Fibroblast of the conjunctiva (primary cell): ENCODE measurements at places on chromosomes 12 and 14.

DNA sequence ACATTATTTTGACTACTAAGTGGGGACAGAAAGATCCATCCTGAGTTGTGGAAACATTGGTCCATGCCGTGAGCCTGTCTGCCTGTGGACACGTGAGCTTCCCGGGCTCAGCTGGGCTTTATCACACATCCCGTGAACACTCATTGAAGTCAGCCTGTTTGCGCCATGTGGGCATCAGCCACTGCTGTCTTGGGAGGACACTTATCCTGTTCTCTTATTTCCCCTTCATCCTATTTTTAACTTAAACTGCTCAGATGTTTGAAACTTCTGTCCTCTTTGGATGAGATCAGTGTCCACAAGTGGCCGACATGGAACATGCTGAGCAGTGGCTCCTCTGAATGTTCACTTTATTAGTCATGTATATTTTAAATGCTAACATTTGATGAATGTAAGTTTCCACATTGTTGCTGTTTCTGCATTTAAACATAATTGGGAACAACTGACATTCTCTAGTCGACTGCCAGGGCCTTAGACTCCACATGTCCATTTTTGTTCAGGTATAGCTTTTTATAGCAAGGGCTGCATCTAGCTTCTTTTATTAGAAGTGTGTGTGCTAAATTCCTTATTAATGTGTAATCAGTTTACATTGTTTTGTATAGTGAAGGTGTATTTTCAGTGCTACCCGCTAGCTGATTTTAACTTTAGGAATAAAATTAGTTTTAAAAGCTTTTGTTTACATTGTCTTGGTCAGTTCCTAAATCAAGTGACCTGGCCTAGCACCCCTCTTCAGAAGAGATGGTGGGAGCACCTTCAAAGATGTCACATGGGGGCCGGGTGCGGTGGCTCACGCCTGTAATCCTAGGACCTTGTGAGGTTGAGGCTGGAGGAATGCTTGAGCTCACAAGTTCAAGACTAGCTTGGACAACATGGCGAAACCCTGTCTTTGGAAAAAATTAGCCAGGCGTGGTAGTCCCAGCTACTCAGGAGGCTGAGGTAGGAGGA is 24.0 kb downstream of the RNF34 start:
- DNase-seq = no peak

DNA sequence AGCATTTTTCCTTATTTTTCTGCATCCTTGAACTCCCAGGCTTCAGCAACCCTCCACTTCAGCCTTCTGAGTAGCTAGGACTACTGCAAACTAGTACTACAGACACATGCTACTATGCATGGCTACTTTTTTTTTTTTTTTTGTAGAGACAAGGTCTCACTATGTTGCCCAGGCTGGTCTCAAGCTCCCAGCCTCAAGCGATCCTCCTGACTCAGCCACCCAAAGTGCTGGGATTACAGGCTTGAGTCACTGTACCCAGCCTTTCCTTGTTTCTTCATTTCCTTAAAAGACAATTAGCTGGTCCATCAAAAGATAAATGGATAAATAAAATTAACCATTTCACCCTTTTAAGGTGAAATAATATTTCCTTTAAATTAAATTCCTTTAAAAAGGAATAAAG is 205.8 kb downstream of the SPTSSA start:
- no peak for DNase-seq

DNA sequence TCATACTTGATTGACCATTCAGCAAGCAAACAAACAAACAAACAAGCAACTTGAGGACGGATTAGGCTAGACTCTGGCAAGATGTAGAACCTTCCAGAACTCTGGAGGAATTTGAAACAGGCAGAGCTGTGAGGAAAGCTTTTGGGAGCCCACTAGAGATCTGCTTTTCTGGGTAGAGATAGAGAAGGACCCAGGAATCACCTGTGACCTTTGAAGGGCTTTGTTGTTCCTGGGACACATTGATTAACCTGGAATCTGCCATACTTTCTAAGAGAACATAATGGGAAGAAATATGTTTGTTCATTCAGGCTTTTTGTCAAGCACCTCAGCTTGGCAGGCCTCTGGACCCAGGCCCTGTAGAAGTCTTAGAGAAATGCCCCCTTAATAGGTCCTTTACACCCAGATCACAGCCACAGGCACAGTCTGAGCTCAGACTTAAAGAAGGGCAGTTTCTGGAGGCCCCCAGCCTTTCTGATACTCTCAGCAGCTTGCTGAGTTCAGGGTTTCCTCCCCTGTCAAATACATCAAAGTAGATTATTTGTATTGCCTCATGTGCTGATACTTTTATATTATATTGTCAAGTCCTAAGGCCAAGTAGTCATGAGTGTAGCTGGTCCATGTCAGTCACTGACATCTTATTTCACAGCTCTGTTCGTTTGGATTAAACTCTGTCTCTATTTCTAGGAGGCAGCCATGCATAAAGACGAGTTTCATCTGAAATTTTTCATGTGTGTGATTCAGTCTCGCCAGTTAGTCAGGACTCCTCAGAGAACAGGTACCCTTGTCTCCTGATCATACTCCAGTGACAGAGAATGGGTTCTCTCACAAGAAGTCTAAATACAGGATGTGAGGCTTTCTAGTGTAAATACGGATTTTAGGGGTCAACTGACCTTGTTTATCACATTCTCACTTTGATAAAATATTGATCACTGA is 1.1 kb upstream of the SENP1 start:
- DNase-seq = no peak

DNA sequence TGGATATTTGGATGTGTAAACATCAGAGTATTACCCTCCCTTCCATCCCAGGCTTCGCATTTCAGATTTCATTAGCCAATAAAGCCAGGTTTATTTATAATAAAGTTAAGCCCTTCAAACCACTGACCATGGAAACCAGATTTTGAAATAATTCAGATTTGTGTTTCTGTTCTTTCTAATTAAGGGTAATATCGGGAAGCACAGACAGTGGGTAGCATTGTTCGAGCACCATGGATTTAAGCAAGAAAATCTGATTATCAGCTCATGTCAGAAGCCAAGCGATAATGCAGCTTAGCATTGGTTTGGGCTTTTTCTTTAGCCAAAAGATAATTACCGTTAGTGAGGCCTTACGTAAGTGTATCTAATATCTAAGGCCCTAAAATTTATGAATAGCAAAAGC is 116.1 kb downstream of the C12orf42 start:
- DNase-seq = no peak

DNA sequence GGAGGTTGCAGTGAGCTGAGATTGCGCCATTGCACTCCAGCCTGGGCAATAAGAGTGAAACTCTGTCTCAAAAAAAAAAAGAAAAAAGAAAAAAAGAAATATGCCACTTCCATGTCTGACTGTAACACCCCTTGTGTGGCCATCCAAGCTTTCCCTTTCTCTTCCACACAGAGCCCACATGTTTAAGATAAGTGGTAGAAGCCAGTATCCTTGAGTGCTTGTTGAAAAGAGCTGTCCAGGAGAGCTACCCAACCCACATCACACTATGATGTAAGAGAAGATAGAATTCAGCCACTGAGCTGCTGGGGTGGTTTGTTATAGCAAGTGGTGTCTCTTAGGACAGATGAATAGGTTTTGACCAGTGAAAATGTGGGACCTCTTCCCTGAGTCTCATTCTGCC is 82.1 kb downstream of the ZNF664 start:
- no peak for DNase-seq

- no peak for DNase-seq
Observed at GRCh38 chr12:2347844-2348481, 295.2 kb downstream of the CACNA1C start.

DNA sequence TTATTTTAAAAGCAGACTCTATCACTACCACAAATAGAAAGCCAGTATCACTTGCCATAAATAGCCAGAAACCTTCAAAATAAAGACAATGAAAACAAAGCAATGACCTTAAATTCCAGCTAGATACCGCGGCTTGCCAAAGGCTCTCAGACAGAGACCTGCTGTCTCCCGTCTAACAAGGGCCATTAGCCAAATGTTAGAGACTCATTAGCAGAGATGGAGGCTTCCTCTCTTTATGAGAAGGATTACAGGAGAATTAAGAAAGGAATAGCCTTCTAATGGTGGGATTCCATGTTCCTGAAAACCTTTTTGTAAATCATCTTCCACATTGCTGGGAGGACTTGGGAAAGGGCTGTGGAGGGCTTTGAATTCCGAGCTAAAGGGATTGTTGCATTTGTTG is 206.7 kb downstream of the AACS start:
- no peak for DNase-seq

GRCh38 chr12:132324173-132324572 is 5.2 kb downstream of the GALNT9 start:
- DNase-seq = no peak

DNA sequence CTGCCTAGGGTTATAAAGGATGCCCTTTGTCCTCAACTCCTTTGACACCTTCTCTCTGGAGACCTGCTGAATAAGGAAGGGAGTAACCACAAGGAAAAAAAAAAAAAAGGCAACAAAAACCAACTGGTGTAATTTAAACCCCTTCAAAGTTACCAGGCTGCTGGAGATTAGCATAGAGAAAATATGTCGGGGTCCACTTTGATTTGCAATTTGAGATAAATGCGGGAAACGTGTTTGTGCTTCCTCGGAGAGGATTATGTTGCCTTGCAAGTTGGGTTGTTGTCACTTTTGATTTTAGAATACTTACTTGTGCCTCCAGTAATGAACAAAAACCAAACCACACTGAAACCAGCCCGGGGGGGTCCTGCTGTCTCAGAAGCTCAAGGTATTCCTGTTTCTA is 200.2 kb upstream of the MYL2 start:
- no peak for DNase-seq

- DNase-seq = no peak
Observed at GRCh38 chr12:123142921-123143735, 7.8 kb downstream of the PITPNM2 start.

GRCh38 chr12:51752234-51752889 is 96.2 kb downstream of the FIGNL2 start:
- DNase-seq = peak; percentile 24

DNA sequence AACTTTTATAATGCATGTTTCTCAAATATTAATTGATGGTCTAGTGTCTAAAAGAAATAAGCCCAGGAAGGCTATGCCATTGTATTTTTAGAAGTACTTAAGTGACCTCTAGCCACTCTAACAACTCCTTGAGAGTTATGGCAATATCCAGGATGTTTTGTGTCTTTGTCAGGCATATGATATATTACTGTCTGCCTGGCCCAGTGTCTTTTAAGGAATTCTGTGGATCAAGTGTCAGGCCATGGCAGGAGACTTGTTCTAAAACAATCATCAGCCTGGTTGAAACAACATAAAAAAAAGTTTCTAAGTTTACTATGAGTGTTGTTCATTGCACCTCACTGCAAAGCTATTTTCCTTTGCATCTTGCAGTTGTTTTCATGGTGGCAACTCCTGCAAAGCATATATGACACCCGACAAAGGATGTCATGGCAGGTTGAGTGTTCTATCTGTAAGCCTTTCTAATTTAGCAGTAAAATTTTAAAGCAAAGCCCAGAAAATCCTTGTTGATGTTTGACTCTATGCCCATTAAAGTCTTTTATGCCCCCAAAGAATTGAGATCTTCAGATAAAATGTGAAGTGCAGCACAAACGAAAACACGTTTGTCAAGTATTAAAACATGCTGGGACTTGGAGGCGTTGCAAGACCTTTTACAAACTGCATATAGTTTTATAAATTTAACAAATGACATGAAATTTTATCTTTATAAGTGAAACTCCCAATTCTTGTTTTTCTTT is 89.5 kb upstream of the SLC38A2 start:
- DNase-seq = no peak

DNA sequence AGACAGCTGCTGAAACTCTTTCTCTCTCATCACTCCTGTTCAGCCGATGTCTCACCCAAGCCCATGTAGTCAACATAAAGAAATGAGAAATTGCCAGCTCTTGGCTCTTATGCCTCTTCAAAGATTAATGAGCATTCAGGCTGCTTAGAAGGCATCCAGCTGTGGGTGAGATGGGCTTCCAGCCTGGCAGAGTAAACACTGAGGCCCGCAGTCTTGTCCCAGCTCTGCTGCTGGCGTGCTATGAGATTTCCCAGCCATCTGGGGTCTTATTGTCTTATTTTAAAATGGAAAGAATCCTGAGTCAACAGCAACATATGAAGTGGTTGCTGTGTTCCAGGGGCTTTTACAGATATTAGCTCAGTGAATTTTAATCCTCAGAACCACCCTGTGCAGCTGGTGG is 12.6 kb downstream of the RXYLT1 start:
- DNase-seq = no peak

DNA sequence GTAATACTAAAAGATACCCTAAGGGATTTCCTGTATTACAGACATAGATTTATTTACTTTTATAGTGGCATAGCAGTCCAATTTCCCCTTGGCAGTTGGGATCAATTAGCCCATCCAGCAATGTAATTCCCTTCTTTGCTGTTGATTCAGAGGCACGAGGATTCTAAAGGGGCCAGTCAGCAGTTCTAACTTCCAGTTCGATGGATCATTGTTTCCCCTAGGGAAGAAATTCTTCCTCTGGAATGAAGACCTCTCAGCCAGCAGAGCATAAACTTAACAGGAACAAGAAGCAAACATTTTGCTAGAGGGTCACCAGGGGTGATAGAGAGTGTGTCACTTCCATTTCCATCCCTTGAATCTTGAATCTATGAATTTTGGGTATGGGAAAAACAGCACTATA is 395.7 kb upstream of the NOVA1 start:
- DNase-seq = peak; percentile 21

DNA sequence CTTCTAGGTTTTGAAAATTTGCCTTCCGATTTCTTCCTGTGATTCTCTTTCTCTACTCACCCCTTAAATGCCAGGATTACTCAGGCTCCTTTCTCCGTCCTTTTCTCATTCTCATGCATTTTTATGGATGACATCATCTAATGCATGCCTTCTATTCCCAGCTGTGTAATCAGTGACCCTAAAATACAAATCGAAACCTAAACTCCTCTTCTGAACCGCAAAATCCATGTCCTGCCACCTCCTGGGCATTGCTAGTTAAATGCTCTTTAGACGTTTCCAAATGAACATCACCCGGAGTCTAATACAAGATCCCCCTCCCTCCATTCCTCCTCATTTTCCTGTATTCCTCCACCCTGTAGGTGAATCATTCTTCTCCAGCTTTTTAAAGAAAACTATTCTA is 1703.1 kb upstream of the FLRT2 start:
- DNase-seq = peak; percentile 3

GRCh38 chr12:40225984-40226602 is 1.3 kb downstream of the LRRK2 start:
- no peak for DNase-seq

- no peak for DNase-seq
Observed at GRCh38 chr12:103308396-103308795, 187.4 kb downstream of the C12orf42 start.
